ENCODE measurements at places on chromosomes 7 and 10.

DNA sequence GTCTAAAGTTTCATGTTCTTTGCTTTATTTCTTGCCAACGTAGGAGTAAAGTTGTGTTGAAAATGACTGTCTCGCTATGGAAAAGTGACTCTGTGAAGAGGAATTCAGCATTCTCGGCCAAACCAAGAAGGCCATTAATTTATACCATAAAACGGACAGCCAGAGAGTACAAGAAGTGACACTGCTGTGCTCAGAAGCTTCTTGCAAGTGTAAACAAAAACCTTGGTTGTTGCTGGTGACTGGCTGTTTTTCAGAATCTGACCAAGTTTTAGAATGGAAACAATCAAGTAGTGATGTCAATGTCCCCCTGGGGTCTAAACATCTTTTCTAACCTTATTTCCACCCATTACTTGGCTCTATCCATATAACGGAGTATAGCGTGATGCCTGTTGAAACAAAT lies 201.9 kb downstream of the INHBA start:
- DNase-seq: no peak

GRCh38 chr7:128242661-128243060 lies 1.6 kb downstream of the LEP start:
- no peak for DNase-seq

DNA sequence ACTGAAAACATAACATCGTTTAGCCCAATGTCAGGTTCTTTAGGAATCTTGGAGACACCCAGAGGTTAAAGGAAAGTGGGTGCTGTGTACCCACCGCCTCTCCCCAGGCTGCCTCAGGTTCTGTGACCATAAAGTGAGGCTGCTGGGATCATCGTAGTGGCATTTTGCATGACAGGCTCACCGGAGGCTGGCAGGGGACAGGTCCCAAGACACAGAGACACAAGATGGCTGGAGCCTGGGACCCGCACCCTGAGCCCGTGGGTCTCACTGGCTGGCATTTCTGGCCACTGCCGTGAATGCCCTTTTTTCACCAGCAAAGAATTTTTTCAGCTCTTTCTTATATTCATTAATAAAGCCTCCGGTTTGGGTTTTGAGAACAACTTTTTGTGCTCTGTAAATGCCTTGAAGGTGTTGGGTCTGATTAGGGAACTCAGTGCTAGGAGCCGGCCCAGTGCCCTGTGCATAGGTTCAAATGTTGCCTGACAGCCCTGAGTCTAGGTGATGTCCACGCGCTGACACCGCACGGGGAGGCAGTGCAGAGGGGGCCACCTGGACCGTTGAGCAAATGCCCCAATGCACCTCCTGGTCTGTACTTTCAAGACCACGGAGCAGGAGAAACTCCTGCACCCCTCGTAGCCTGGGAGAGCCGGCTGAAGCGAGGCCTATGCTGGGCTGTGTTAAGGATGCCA lies 130.0 kb downstream of the PAXIP1 start:
- DNase-seq: no peak

- DNase-seq: no peak
Measured at GRCh38 chr7:122137251-122138077, 6.6 kb downstream of the AASS start.

DNA sequence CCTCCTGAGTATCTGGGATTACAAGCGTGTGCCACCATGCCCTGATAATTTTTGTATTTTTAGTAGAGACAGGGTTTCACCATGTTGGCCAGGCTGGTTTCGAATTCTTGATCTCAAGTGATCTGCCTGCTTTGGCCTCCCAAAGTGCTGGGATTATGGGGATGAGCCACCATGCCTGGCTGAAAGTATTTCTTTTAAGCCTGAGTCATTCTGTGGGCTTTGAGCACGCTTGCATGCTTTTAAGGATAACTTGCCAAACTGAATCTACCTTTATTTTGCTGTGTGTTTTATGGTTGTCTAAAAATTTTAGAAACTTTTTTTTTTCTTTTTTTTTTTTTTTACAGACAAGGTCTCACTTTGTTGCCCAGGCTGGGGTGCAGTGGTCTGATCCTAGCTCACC lies 33.2 kb downstream of the CNNM2 start:
- DNase-seq: no peak

- no peak for DNase-seq
Measured at GRCh38 chr10:116919706-116920105, 70.4 kb downstream of the ENO4 start.

- no peak for DNase-seq
Measured at GRCh38 chr7:21185653-21186265, 242.1 kb upstream of the SP4 start.

DNA sequence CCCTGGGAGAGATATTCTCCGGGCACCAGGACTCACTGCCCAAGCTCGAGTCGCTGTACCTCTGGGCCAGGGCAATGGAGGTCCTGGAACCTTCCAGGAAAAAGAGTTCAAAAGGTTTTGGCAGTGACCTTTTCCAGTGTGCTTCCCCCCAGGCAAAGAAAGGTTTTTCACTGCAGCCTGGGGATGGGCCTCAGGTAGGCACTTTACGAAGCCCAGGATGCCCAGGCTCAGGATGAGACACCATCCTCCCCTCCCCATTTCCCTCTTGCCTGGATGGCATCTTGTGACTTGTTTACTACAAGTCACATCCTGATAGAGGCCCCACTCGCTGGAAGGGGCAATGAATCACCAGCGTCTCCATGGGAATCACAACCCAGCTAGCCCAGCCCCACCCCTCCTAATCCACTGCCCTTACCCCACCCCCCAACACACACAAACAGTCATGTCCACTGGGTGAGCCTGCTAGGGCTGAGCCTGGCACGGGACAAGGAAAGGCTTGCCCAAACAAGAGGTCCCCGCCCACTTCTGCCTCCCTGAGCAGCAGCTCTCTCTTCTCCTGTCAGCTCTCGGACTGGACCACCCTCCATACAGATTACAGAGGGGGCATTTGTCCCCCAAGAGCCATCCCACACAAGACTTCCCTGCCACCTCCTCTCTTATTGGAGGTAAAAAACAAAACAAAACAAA lies 93.8 kb upstream of the SMNDC1 start:
- DNase-seq: no peak

- no peak for DNase-seq
Measured at GRCh38 chr7:112648781-112649180, 141.4 kb downstream of the TMEM168 start.

- no peak for DNase-seq
Measured at GRCh38 chr7:135538376-135538775, 19.3 kb upstream of the NUP205 start.

DNA sequence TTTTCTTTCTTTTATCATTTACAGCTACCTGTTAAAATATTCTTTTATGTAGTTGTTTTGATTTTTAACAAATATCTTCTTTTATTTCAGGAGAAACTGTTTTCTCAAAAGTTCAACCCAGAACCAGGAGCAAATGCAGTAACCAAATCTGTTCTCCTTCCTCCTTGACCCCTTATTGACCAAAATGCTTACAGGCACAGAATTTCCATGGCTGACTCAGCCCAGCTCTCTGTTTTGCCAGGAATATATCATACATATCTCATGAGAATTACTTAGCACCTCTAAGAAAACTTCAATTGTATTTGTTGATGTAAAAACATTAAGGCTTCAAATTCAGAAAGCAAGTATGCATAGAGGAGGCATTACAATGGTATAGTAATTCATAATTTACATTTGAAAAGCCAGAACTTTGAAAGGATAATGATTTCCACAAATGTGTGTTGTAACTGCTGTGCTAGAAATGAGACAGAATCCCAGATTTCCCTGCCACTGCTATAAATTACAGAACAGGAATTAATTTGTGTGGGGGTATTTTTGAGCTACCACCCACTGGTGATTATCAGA lies 2.2 kb downstream of the GSAP start:
- DNase-seq: no peak
